ENCODE measurements at places on chromosomes 1 and 21. TPM values are rescaled to one million over a fixed set of nuclear protein-coding genes. Genes with fewer than 3 reads are reported as not detected.

- no peak for DNase-seq
Observed at GRCh38 chr1:32122151-32122550, 14.3 kb downstream of the KPNA6 start.

GRCh38 chr1:223466151-223466550 is 72.9 kb downstream of the CCDC185 start:
- no peak for DNase-seq

- DNase-seq: no peak
Observed at GRCh38 chr1:212162635-212163034, 122.6 kb upstream of the PPP2R5A start.

The LAMC1 gene
- total RNA-seq: 37.7 TPM

DNA sequence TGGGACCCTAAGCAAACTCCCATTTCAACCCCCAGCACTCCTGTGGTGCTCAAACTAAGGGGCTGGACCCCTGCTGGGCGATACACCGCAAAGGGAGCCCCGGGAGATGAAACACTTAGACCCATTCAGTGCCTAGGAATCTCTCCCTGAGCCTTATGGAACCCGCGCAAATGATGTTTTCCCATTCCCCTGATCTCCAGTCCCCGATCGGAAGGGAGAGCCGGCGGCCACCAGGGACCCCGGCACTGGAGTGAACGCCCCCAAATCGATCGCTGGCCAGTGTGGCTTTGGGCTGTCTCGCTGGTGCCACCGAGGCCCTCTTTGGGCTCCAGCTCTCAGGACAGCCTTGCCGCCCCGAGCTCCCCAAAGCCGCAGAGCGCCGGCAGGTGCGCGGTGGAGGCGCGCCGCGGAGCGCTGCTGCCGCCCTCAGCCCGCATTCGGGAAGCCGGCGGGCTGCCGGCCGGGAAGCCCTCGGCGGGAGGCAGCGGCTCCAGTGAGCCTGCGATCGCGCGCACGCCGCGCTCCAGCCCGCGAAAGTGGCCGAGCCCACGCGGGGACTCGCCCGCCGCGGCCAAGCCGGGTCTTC is 1.1 kb downstream of the PLXNA2 start:
- no peak for DNase-seq

DNA sequence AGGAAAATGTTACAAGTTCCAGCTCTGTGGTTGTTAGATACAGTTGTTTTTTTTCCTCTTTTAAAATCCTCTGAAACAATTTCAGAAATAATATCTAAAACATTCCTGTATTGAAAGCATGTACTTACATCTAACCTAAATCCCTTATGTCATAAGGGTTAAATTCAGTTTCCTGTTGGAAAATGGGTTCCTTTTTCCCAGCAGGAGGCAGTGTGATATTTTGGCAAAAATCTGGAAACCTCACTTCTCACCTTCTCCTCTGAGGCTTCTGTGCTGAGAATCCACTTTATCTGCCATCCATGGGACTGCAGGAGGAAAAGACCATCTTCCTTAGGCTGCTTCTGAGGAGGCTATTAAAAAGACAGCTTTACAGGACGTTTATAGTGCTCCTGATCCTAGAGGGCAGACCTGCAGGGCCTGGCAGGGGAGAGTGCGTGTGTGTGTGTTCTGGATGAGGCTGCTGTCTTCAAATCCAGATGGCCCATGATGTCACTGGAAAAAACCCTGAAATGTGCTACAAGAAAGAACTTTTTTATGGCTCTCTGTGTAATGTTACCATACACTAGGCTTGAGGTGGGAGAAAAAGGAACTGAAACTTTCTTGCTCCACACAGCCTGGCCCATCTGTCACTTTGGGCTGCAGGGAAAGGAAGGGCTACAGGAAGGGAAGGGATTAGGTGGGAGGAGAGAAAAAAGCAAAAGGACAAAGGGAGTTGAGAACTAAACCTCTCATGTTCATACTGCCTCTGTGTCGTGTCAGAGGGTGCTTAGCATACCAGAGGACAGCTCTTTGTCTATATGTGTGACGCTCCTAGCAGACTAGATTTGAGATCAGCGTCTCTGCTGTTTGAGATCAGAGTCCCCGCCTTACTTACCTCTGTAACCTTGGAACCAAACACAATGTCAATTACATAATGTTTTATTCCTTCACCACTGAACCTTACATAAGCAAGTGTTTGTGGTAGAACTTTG is 379.2 kb upstream of the SPAG17 start:
- no peak for DNase-seq

- no peak for DNase-seq
Observed at GRCh38 chr1:7224644-7225043, 439.4 kb downstream of the CAMTA1 start.

DNA sequence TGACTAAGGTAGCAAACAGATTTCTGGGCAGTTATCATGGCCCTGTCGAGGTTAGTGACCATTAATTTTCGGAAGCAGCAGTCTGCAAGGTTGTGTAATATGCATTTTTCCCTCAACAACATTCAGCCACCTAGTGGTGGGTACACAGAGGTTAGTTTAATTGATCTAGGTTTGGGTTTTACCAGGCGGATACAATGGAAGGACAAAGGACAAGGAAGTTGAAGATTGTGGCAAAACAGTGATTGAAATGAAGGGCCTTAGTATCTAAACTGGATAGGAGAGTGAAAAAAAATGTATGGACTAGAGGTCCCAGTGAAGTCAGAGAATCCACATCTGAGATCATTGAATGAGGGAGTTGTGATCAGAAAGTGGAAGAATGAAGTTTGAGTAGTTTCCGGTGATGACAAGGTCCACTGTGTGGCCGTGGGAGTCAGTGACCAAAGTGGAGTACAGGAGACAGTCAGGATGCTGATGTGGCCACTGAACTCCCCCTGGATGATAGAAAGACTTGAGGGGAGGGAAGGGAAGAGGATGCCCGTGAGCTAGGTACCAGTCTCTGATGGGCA is 2.8 kb downstream of the ARMH1 start:
- DNase-seq: no peak

The ARHGEF16 gene
- total RNA-seq: 0.16 TPM

- DNase-seq: no peak
Observed at GRCh38 chr1:41240781-41241353, 1.2 kb downstream of the SCMH1 start.

The OR14K1 gene
- total RNA-seq: not detected

DNA sequence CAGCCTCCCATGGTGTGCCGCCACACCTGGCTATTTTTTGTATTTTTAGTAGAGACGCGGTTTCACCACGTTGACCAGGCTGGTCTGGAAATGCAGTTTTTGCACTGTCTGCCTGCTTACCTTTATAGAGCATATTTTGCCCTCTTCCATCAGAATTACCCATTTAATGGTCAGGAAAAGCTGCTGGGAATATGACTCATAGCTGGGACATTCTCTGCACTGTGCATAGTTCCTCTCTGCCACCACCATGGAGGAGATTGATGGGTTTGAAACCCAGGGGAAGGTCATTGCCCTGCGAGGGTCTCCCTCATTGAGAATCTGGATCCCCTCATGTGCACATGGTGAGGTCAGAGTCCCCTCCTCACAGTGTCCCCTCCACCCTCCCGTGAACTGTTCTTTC is 32.1 kb downstream of the MX1 start:
- DNase-seq: no peak

GRCh38 chr1:207938016-207938415 is 27.1 kb upstream of the CD34 start:
- no peak for DNase-seq

The GRHL3 gene
- not detected for total RNA-seq

GRCh38 chr21:41958886-41959563 is 5.2 kb upstream of the C2CD2 start:
- no peak for DNase-seq

DNA sequence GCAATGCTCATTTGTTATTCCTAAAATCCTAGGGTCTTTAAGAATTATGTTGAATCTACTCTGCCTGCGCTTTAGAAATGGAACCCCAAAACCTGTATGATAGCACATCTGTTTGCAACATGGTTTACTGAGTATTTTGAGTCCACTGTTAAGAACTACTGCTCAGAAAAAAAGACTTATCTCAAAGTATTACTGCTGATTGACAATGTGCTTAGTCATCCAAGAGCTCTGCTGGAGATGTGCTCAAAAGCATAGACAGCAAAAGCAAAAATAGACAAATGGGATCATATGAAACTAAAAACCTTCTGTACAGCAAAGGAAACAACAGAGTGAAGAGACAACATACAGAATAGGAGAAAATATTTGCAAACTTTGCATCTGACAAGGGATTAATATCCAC is 107.0 kb downstream of the CTH start:
- DNase-seq: no peak

The ZNF683 gene
- not detected for total RNA-seq

GRCh38 chr21:15520811-15521643 is 208.8 kb upstream of the USP25 start:
- DNase-seq: no peak

The TDRD10 gene
- 0.16 TPM for total RNA-seq

- no peak for DNase-seq
Observed at GRCh38 chr21:32096411-32096810, 182.4 kb downstream of the MIS18A start.

DNA sequence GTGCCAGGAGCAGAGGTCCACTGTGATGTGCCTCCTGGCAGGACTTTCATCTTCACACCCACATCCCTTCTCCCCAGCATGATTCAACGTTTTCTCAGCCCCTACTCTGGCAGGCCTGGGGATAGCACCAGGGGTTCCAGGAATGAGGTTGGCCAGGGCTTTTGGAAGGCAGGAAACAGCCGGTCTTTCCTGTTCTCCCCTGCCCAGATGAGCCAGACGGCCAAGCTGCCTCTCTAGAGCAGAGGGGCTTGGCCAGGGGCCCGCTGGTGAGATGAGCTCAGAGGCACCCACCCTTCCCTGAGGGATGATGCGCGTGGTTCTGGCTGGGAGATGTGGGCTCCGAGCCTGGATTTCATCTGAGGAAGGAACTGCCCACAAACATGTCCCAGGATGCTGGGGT is 4.3 kb upstream of the MFAP2 start:
- no peak for DNase-seq

GRCh38 chr1:181391301-181391900 is 91.9 kb upstream of the CACNA1E start:
- no peak for DNase-seq

The REG4 gene
- not detected for total RNA-seq

- no peak for DNase-seq
Observed at GRCh38 chr1:178784131-178784536, 59.1 kb downstream of the RALGPS2 start.

DNA sequence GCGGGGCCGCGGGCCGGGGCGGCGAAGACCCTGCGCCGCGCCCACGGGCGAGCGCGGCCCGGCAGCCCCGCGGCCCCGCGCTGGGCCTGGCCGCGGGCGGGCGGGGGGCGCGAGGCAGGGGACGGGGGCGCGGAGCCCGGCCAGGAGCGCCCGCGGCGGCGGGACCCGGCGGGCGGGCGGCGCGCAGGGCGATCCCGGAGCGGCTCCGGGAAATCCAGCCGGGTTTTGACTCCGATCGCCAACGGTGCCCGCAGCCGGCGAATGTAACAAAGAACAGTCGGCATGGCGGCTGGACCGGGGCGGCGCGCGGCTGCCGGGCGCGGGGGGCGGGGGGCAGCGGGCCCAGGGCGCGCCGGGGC is 334 bp downstream of the PRDM15 start:
- DNase-seq: peak; percentile 72

DNA sequence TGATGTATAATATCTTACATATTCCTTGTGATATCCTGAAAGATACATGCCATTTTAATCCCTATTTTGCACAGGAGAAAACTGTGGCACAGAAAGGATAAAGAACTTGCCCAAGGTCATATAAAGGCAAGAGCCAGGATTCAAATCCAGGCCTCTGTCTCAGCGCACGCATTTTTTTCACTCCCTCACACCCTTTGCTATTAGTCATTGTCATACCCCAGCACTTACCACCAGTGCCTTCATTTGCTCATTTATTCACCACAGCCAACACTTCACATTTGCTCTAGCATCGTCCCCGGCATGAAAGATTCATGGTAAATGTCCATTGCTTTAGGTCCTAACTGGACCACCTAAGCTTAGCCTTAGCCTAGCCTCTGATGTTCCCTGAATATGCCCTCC is 14.2 kb downstream of the ALX3 start:
- DNase-seq: no peak

- peak; percentile 34 for DNase-seq
Observed at GRCh38 chr1:160078512-160079195, 2.7 kb upstream of the KCNJ9 start.

The GBP5 gene
- 1.6 TPM for total RNA-seq

The FMO3 gene
- total RNA-seq: not detected

GRCh38 chr1:99110140-99111041 is 105.7 kb upstream of the PLPPR5 start:
- DNase-seq: no peak

- no peak for DNase-seq
Observed at GRCh38 chr1:200838676-200839445, 33.9 kb upstream of the GPR25 start.

DNA sequence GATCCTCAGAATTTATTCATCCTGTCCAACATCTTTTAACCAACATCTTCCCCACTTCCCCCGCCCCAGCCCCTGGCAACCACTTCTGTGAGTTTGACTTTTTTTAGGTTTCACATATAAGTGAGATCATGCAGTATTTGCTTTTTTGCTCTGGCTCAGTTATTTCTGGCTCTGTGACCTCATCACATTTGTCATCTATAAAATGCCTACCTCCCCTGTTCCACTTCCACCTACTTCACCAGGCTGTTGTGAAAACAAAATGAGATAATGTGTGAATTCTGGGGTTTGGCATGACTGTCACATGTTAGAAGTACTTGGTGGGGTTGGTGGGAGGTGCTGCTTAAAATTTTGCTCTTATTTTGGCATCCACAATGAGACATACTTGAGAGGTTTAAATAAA is 18.4 kb downstream of the HHAT start:
- DNase-seq: peak; percentile 48

DNA sequence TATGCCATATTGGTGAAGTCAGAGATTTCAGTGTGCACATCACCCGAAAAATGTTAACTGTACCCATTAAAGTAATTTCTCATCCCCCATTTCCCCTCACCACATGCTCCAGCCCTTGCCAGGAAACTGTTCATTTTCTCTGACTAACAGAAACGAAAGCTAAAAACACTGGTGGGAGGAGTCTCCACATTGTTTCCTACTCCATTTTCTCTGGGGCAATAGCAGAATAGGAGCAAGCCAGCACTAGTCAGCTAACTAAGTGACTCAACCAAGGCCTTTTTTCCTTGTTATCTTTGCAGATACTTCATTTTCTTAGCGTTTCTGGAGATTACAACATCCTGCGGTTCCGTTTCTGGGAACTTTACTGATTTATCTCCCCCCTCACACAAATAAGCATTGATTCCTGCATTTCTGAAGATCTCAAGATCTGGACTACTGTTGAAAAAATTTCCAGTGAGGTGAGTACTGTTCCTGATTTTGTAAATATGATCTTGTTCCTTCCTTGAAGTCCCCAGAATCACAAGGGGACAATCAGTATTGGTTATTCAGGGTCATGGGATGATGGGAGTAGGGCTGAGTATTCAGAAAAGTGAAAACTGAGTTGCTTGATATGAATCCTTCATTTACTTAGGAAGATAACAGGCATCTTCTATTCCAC is at the start of gene IFI16:
Gene IFI16 (plus strand): TSS at position 204 of the 658 bp plus-strand sequence. CDS start 4,774 bp downstream, outside the sequence.
- DNase-seq: no peak

The THEM5 gene
- total RNA-seq: not detected

Data from occipital lobe (tissue), 3 donors.